ENCODE measurements at places on chromosomes 2 and 18.

- no peak for DNase-seq
Observed at GRCh38 chr2:232993231-232993821, 19.7 kb downstream of the NGEF start.

GRCh38 chr2:15038366-15039364, 406.1 kb downstream of the LRATD1 start:
- no peak for DNase-seq

DNA sequence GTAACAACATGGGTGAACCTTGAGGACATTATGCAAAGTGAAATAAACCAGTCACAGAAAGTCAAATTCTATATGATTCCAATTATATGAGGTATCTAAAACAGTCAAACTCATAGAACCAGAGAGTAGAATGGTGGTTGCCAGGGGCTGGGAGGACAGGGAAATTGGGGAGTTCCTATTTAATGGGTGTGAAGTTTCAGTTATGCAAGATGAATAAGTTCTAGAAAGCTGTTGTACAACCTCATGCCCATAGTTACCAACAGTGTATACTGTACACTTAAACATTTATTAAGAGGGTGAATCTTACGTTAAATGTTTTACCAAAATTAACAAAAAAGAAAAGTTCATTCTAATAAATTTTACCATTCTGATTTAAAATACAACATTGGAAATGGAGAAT, 92.7 kb upstream of the WDSUB1 start:
- DNase-seq, result no peak

- DNase-seq, result no peak
Observed at GRCh38 chr2:146477383-146477782, 1367.4 kb upstream of the ACVR2A start.

DNA sequence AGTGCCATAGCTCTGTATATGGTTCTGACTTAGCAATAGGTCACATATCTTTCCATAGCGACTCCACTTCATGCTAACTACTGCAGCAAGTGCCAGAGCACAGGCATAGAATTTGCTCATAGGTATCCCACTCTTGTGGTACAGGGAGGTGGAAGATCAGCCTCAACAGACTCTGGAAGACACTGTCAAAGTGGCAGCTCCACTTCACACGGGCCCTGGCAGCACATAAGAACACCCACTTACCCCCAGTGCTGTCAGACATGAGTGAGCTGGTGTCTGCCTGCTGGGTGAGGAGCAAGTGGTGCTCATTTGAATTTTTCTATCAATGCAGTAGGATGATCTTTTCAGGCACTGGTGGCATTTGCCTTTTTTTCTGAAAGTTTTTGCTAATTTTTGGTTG, 48.6 kb downstream of the BCL2L11 start:
- DNase-seq, result no peak

GRCh38 chr2:195993623-195994022, 75.0 kb downstream of the DNAH7 start:
- DNase-seq, result no peak

DNA sequence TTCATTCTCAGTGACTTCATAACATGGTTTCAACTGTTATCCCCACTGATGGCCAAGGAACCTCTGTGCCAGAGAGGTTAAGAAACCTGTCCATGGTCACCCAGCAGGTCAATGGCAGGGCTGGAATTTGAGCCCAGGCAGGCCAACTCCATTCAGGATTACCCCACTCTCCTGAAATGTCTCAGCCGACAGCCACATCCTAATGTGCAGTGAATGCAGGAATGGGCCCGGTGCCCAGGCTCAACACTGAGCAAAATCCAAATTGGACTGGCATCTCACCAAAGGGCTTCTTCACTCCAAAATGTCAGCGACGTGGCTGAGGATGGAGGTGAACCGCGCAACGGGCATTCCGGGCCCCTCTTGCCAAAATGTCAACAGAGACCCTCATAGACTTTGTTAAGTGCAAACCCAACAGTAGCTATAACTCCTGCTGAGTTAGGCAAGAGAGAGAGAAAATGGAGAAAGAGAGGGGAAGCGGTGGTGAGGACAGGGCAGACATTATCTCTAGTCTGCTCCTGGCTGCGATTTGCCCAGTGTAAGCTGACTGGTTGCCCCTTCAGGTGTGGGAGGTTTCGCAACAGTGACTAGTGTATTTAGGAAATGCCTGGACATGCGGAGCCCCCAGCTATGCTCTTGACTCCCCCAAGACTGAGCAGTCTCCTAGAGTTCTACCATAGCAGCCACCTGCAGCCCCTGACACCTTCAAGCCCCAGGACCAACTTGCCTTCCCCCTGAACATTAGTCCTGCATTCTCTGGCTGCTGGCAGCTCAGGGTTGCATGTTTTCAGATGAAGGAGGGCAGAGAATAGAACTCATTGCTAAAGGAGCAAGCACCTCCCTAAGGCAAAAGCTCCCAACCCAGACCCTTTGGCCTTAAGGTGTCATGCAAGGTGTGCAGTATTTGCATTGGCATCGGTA, 167.7 kb downstream of the ANAPC1 start:
- DNase-seq, result no peak

DNA sequence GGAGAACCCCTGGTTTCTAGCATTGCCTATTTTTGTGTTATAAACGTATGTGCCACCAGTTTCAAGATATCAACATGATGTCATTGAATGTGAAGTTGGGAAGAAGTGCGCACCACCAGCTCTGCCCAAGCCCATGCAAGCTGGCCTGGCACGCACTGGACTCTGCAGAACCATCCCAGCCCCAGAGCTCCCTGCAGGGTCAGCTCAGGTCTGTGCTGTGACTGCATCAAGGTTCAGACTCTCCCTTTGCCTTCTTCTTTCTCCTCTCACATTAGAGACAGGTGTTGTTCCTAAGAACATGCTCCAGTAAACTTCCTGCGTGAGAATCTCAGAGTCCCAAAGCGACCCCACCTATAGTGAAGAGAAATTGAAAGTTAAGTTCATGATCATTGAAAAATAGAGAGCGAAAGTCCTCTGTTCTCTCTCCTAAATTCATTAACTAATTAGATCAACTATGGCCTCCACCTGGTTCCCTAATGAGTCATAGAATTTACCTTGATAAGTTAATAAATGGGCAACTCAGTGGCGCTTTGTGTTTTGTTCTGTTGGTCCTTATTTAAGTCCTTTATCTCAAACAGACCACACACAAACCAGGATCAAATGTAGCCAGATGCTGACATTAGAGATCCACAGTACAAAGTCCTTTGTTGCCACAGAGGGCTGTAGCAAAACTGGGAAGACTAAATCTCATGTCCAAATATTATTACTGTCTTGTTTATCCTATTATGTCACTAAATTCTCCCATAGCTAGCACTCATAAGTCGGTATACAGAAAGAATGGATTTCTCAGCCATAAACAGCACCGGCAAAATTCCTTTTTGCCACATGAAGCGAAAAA, 432.3 kb downstream of the STK39 start:
- no peak for DNase-seq
